PC-3 (cell line): ENCODE measurements at places on chromosomes 5 and 9.

DNA sequence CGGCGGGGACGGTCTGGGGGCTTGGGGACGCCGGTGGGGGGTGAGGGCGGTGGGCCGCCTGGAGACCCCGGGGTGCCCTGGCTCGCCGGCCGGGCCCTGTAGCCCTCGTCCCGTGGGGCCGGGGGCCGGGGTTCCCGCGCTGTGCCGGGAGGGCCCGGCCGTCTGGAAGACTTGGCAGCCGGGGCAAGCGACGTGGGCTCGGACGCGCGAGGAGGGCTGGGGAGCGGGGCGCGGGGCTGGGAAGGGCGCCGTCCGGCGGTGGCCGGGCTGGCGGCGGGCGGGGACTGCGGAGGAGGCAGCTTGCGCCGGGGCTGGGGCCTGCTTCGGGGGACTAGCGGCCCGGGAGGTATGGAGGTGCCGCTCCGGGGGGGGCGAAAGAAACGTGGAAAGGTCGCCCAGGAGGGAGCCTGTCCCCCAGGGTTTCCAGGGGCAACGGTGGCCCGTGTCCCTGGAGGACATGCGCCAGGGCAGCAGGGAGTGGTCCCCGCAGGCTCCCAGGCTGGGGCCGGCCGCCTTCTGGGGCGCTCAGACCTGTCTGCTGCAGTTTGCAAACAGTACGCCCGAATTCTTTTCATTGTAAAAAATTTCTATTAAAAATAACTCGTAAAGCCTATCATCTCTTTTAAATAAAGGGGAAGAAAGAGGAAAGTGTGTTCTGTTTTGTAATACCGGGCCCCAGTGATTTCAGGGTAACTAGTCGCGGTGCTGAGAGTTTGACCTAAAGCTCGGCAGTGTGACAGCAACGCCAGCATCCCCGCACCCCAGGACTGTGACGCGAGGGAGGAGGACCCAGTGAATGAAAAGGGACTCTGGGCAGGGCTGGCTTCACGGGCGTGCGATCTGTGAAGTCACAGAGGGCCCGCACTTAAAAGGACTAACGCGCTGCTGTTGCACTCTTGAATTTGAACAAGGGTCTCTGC, 752 bp upstream of the ANKH start:
- peak; percentile 34 for DNase-seq

- DNase-seq = peak; percentile 29
These were observed 7.7 kb downstream of the LHFPL2 start for GRCh38 chr5:78640662-78641474.

DNA sequence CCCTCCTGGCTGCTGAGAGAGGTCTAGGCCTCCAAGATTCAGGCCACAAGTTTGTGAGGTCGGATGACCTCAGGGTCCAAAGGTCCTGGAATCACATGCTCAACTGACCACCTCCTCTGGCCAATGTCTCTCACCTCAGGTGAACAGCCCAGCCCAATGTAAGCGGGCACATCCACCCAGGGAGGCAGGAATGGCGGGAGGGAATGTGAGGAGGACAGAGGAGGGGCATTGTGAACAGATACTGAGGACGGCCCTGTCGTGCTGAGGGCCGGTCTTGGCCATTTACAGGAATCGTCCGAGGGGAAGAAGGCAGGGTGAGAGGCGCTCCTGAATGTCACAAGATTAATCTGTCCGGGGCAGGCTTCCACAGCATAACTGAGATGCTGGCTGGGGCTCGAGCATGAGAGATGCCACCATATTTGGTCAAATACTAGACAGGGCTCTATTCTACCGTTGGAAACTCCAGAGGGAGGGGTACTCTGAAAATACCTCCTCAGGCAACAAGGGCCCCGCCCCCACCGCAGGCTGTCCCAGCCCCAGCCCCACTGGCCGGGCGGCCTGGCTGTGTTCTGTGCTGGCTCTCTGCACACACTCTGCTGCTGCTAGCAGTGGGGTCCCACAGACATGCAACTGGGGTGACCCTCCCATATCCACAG, 1.5 kb upstream of the IL17B start:
- DNase-seq = no peak

- peak; percentile 41 for DNase-seq
These were observed 6.7 kb downstream of the NRARP start for GRCh38 chr9:137295238-137295811.

DNA sequence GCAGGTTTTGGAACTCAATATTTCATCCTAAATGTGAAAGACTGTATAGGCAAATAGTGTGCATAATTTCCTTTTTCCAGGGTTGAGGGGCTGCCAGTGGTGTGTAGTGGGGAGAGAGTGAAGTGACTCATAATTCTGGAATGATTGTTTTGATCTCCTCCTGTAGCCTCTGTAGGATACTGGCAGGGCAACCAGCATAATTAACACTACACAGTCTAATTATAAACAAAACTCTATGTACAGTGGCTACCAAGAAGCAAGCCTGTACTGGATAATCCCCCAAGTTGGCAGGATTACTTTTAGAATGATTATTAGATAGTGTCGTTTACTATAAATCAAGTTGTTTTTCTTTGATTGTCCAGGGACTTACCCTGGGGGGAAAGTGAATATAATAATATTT, 32.2 kb downstream of the LNPEP start:
- peak; percentile 52 for DNase-seq

DNA sequence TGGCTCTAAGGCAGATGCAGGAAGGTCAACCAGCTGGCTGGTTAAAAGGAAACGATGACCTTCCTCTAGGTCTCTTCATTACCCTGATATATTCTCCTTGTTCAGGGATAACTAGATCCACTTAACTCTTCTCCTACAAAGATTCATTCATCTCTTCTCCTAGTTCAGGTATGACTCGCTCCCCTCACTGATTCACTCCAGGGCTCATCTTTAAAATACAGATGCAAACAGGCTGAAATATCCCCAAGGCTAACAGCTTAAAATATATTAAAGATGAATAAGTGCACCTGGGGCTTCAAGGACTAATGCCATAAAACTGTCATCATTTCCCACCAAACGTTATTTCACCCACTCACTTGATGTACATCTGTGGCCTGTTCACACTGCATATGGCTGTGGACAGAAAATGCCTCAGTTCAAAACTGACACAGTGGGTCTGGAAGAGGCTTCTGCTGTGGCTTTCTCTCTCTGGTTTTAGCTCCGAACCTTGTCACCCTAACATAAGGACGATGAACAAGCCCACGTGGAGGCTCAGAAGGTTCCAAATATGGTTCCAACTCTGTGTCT, 366.9 kb downstream of the DEPDC1B start:
- peak; percentile 29 for DNase-seq

DNA sequence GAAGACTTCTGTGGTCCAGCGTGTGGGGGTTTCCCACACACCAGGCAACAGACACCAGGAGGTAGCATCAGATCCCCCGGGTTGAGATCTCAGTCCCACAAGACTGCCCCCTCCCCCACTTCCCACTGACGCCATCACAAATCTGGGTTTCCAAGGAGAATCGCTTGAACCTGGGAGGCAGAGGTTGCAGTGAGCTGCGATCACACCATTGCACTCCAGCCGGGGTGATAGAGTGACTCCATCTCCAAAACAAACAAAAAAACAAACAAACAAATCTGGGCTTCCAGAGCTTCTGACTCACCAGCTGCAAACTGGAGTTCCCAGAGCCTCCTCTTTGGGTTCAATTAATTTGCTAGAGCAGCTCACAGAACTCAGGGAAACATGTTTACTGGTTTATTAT, 4.7 kb upstream of the GBGT1 start:
- DNase-seq = peak; percentile 7

GRCh38 chr5:18487928-18488480, 853.7 kb downstream of the TAF11L14 start:
- no peak for DNase-seq

DNA sequence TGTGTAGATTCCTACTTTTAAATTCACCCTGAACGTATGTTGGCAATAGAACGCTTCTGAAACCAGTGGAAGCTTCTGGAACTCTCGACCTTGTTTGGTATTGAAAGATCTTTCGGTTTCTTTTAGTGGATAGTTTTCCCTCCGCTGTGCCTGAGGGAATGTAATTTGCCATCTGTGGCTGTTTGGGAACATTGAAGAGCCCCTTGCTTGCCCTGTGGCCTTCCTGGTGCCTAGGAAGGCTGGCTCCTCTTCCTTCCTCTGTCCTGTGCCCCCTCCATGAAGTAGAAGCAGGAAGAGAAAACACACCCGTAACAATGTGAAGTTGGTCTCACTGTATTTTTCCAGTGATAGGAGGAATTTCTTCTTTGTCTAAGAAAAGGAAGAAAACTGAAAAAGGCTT, 274.3 kb downstream of the AOPEP start:
- DNase-seq = no peak

GRCh38 chr5:127993476-127993875, 90.1 kb upstream of the SLC12A2 start:
- DNase-seq = no peak

DNA sequence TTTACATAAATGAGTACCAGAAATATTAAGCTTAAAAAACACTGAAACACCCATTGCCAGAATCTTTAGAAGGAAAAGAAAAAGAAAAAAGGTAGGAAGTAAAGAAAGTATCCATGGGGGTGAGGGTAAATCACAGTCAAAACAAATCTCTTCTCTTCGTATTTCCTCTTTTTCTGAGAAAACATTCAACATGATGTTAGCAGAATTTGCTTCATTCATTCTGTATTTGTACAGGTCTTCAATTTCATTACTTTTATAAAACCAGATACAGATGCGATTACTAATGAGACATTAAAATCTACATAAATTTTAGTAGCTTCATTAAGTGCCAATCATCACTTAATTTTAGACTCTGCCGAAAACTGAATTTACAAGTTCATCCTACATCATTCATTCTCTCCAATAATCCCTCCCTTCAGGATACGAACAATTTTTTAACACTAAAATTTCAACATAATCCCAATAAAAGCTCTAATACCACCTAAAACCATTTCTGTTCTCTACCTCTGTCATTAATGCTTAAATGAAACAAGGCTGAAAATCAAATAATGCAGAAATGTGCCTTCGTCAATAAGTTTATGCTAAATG, 7.0 kb downstream of the NR3C1 start:
- DNase-seq = no peak

- DNase-seq = peak; percentile 58
These were observed 21.5 kb upstream of the DAB2 start for GRCh38 chr5:39446231-39446630.

- no peak for DNase-seq
These were observed 364.1 kb downstream of the TMEM38B start for GRCh38 chr9:106058460-106058859.
